Activated CD4-positive, CD25-positive, alpha-beta regulatory T cell (primary cell): ENCODE measurements at places on chromosomes 6 and 20.

GRCh38 chr20:51272401-51272800 is 249.5 kb upstream of the KCNG1 start:
- no peak for DNase-seq

- no peak for DNase-seq
Observed at GRCh38 chr6:27672113-27672799, 199.4 kb upstream of the ZNF184 start.

DNA sequence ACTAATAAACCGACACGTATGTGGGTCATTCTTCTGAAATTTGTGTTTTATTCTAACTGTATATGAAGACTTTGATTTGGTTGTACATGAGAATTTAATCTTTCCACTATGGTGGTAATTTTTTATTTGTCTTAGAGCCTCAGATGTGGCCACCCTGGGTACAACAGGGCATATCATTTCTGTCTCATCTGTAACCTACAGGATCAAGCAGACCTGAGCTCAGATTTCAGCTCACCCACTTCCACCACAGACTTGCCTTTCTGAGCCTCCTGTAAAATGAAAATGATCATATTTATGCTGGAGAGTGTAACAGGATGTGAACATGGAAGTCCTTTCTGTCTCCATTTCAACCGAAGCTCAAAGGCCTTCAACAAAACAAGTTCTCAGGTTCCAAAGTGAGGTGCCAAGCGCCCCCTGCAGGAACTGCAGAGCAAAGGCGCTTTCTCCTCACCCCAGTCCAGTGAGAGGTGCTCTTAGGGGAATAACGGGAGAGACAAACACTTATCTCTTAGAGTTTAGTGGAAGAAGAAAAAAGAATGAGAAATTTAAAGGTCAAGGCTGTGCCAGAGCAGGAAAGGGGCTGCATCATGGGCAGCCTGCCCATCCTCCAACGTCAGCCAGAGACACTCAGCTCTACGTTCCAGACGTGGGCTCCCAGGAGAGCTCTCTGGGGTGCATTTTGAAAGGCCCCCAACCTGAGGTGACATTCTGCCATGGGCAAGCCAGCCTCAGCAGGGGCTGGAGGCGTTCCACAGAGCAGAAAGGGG is 23.0 kb upstream of the CD24 start:
- no peak for DNase-seq

DNA sequence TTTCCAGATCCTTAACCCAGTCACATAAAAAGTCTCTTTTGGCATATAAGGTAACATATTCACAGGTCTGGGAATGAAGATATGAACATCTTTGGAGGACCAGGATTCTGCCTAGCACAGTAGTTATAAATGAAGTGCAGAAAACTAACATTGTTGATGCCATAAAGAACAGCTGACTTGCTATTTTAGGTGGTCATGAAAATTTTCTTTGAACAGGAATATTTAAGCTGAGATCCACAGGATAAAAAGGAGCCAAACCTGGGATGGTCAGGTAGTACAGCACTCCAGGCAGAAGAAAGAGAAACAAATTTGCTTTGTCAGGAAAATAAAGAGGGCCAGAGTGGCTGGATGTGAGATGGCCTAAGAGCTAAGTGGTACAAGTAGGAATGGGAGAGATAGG is 80.0 kb downstream of the CENPW start:
- no peak for DNase-seq

- no peak for DNase-seq
Observed at GRCh38 chr6:29734046-29735018, 11.1 kb downstream of the HLA-F start.

DNA sequence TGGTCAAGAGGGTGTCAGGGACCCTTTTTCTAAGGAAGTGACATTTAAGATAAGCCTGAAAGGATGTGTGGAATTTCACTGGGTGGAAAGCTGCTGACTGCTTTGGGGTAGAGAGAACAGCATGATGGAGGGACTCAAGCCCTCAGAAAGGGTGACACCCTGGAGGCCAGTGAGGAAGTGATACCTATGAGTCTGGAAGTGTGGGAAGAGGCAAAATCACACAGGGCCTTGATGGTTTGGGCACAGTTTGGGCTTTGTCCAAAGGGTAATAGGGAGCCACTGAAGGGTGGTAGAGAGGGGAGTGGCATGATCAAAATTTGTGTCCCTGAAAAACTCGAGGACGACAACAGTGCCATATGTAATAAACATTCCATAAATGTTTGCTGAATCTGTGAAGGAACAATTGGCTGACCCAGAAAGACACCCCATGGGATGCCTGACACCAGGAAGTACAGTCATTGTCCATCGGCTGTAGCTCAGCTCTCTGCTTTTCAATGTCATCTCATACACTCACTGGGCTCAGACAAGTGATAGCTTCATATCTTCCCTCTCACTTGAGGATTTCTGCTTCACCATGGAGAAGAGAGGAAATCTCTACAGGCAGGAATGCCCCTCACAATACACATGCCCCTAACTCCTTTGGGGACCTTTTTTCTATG is 21.3 kb downstream of the CASS4 start:
- DNase-seq, result no peak

DNA sequence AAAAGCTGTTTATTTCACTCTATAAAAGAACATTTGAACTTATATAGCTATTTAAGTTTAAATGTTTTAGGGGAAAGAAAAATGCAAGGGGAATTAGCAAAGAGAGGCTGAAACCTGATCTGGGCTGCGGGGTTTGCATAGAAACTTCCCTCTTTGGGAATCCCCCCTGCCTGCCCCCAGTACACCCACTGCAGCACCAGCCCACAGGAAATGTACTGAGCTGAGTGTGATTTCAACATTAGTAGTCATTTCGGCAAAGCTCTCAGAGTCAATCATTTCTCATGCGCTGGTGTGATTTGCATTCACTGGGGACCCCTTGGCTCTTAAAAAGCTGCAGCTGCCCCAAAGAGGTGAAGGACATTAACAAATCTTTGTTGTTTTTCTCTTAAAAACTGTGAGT is 859.4 kb downstream of the MAFB start:
- DNase-seq, result no peak

- DNase-seq, result no peak
Observed at GRCh38 chr6:152123076-152123475, 315.6 kb downstream of the ESR1 start.

DNA sequence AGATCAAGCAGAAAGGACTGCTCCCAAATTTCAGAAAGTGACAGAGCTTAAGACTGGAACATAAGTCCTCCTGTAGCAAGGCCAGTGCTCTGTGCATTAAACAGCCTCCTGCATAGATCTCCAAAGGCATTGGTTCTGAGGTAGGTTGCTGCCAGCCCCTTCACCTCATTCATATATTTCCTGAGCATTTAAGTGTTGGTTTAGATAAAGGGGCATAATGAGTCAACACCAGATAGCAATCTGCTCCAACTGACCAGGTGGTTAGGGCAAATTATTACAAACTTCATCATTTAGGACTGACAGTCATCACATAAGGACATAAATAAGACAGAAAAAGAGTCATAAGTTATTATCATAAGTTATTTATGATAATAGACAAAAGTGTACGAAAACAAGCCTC is 10.7 kb downstream of the PTPRK start:
- no peak for DNase-seq

DNA sequence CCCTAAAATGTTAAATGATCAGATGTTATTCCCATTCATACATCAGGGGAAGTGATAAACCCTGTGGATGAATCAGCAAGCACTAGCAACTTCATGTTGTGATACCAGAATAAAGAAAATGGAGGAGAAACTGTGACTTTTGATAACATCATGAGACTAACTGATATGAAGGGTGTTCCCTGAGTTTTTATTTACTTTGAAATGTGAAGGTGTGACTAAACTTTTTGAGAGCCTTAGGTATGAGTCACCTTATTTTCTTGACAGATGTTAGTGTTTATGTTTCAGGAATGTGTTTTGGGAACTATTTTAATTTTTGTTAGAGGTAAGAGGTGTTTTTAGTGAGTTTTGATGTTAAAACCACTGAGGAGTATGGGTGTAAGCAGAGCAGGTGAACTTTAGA is 4.4 kb downstream of the PARD6B start:
- DNase-seq, result no peak

- DNase-seq, result no peak
Observed at GRCh38 chr6:161270116-161270515, 3.7 kb downstream of the AGPAT4 start.

DNA sequence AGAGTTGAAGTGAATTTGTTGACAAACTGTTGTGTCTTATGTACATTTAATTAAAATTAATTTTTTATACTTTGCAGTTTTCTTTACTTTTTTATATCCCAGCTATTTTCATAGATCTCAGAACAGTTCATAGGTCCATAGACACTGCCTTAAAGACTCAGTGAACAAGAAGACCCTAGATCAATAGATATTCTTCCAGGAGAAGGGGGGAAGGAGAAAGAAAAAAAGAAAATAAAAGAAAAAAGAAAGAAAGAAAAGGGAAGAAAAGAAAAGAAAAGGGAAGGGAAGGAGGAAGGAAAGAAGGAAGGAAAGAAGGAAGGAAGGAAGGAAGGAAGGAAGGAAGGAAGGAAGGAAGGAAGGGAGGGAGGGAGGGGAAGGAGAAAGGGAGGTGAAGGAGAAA is 130.8 kb downstream of the MAFB start:
- no peak for DNase-seq

GRCh38 chr6:163564534-163564933 is 150.0 kb downstream of the QKI start:
- no peak for DNase-seq

- DNase-seq, result no peak
Observed at GRCh38 chr20:58148891-58149290, 79.6 kb downstream of the ANKRD60 start.
